ENCODE measurements at places on chromosomes 7 and 10.

GRCh38 chr7:142523821-142524460 is 225.3 kb upstream of the PRSS1 start:
- no peak for DNase-seq

DNA sequence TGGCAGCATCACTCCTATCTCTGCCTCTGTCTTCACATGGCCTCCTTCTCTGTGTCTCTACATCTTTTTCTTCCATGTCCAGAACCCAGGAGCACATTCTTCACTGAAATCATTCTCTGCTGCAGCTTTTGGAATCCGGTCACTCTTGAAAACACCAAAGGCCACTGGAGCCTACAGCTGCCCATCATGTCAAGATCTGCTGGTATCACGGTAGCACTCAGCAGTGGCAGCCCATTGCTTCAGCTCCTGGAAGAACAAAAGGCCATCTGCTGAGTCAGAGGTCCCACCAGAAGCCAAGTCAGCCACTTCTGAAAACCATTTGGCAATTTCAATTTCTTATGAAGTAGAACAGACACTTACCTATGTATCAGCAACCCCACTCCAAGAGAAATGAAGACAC is 6.1 kb upstream of the PCBD1 start:
- DNase-seq = no peak

GRCh38 chr7:34354899-34355298 is 303.1 kb upstream of the NPSR1 start:
- DNase-seq = no peak

GRCh38 chr10:306007-306674 is 170.9 kb downstream of the ZMYND11 start:
- no peak for DNase-seq

DNA sequence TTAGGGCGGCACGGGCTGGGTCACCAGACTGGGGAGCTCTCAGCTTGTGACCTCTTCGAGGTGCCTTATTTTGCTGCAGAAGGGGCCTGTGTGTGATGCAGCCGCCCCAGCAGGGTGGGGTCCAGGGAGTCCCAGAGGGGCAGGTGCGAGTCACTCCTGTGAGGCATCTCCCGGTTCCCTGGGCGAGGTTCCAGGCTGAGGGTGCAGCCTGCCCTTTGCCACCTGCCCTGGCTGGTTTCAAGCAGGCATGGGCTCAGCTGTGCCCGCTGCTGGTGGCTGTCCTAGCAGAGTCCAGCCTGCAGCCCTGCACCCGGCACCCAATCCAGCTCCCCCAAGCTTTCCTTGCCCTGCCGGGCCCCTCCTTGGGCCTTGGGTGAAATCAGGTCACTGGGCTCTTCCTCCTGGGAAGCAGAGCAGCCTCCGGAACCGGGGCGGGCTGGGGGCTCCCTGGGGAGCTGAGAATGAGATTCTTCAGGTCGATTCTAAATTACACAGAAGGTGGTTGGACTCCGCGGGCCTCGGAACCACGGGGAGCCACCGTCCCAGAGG is 64.8 kb downstream of the PWWP2B start:
- DNase-seq = no peak

DNA sequence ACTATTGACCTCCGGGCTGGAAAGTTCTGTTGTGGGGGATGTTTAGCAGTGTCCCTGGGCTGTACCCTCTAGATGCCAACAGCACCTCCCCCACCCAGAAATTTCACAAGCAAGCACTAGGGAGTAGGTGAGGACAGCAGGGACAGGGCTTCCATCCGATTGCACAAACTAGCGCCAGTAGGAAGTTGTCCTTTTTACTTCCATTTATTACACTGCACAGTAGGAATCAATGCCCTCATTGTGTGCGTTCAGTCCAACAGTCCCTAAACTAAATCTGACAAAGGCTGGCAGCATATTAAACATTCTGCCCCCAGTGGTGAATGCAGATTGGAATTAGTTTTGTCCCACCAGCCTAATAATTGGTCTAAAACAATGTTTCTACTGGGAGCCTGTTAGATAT is 6.4 kb upstream of the SOSTDC1 start:
- DNase-seq = no peak

DNA sequence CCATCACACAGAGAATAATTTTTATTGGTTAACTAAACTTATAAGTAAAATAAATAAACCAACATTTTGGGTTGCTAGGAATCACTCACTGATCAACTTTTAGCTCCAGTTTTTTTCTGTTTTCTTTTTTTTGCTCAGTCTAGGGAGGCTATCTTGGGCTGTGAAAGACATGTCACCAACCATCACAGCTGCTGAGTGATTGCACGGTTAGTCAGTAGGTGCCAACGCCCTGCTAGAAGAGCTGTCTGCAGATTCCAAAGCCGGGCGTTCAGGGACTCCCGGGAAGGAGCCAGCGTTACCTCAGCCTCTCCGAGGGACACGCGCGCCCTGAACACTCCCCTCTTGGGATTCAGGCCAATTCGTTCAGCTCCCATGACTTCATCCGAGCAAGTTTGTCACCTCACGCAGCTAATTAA is 604 bp upstream of the STAM start:
- DNase-seq = peak; percentile 81

GRCh38 chr7:5559576-5560240 is 136.1 kb upstream of the TNRC18 start:
- peak; percentile 8 for DNase-seq

DNA sequence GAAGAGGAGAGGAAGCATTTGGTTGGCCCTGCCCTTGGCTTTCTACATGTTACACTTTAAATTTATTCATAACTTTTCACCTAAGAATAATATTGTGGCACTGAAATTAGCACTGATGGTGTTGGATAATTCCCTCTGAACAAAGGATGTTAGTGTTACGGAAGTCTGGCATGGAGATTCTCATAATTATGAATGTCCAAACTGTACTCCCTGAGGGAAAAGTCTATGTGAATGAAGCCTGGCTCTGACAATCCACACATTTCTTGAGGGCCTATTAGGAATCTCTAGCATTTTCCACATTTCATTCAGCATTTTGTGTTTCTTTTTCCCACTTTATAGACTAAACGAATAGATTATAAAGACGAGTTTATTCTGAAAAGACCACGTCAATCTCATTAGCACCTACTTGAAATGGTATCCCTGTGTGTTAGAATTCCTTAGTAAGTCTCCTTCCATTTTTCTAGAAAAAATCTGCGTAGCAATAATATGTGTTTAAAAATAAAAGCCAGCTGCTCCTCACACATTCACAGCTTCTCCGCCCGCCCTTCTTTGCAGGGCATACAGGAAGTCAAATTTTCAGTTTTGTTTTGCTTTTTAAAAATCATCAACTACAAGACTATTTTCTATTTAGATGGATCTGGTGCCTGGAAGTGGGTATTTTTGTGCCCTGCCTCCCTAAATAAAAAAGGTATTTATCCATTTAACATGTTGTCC is 131.8 kb upstream of the PALS2 start:
- no peak for DNase-seq

DNA sequence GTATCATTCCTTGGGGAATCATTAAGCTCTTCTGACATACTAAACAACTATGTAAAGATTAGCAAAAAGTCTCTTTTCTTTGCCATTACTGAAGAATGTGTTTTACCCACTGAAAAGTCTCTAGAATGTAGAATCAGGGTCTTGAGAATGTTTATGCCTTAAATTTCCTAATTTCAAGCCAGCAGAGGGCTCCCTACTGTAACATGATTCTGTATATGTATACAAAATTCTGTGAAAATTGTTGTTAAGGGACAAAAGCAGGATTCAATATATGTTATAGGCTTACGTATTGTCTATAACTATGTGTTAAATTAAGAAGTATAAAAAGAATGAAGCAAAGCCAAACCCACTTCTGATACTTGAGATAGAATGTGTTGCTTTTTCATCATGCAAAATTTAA is 296.9 kb upstream of the DGKB start:
- DNase-seq = no peak

- no peak for DNase-seq
These were observed 224.6 kb downstream of the TNS3 start for GRCh38 chr7:47357361-47357760.

DNA sequence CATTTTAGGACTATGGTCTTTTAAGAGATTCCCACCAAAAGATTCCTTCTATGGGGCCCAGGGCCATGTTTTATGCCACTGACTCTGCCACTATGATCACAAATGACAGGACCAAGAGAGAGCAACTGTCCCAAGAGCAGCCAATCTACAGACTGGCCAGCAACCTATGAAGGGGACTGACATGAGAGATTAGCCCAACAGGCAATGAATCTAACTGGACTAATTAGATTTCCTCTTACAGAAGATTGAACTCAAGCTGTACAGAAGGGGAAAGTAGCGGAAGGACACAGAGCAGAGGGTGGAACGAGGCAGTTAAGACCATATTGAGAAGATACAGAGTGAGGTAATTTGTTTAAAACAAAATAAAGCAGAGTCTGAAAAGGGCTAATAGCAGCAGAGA is 25.8 kb downstream of the ZNF800 start:
- no peak for DNase-seq

GRCh38 chr7:76512941-76513816 is 2.8 kb downstream of the UPK3B start:
- peak; percentile 35 for DNase-seq

DNA sequence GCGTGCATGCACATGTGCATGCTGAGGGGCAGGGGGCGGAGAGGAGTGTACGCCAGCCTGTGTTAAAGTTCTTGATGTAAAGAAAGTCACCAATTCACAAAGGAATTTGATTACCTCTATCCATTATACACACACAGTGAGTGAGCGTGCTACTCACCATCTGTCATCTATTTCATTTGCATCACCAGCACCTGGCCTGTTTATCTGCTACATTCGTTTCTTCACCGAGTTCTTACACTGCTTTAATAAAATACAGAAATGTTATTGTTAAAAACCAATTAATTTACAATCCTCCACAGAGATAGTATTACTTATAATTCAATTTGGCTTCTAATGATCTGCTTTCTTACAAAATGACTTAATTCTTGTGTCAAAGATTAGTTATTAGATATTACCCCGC is 32.6 kb downstream of the NEUROD6 start:
- DNase-seq = no peak

DNA sequence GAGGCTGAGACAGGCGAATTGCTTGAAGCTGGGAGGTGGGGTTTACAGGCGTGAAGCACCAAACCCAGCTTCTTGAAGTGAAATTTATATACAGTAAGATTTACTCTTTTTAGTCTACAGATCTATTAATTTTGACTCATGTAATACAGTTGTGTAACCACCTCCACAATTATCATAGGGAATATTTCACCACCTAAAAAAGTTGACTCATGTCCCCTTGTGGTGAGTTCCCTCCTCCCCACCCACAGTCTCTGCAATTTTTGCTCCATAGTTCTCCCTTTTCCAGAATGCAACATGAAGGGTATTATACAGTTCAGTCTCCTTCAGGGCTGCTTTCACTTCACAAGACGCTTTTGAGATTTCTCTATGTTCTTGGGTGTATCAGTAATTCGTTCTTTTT is 156.8 kb downstream of the FAM107B start:
- DNase-seq = no peak

GRCh38 chr7:107860981-107861652 is 29.9 kb upstream of the DLD start:
- DNase-seq = no peak

GRCh38 chr10:129094233-129094632 is 372.8 kb upstream of the MGMT start:
- no peak for DNase-seq

DNA sequence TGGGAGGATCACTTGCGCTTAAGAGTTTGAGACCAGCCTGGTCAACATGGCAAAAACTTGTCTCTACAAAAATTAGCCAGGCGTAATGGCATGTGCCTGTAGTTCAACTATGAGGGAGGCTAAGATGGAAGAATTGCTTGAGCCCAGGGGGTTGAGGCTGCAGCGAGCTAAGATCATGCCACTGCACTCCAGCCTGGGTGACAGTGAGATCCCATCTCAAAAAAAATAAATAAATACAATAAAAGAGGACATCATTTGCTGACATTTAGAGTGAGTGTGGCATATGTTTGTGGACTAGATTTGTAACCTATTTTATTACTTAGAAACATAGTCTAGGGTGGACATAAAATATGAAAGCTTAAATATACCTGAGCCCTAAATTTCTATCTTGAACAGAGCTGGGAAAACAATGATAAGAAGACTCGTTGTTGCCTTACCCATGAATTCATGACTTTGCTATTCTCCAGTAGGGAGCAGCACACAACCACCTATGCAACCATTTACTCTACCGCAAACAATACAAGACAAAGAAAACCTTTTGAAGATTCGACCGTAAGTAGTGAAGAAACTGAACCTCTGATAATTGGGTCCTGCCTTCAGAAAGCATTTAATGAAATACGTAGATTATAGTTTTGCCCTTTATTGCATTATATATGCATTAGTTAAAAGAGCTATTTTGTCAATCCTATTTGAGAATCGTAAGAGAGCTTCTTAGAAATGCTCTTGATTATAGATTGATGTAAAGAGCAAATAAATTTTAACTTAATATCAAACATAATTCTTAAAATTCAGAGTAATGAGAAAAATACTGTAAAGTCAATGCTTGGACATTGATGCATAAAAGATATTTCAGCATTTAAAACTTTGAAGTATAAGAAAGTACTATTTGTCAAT is 83.5 kb downstream of the GNAT3 start:
- DNase-seq = peak; percentile 45

DNA sequence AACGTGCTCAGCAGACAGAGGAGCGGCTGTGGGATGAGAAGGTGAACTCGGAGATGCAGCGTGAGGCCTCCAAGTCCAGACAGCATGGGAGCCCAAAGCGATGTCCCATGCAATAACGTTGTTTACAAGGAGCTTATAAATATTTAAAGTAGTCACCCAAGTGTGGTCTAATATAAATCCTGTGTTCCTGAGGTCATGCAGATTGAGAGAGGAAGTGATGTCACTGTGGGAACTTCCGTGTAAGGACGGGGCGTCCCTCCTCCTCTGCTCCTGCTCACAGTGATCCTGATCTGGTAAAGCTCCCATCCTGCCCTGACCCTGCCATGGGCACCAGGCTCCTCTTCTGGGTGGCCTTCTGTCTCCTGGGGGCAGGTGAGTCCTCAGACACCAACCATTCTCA is 94.7 kb upstream of the PRSS58 start:
- no peak for DNase-seq

DNA sequence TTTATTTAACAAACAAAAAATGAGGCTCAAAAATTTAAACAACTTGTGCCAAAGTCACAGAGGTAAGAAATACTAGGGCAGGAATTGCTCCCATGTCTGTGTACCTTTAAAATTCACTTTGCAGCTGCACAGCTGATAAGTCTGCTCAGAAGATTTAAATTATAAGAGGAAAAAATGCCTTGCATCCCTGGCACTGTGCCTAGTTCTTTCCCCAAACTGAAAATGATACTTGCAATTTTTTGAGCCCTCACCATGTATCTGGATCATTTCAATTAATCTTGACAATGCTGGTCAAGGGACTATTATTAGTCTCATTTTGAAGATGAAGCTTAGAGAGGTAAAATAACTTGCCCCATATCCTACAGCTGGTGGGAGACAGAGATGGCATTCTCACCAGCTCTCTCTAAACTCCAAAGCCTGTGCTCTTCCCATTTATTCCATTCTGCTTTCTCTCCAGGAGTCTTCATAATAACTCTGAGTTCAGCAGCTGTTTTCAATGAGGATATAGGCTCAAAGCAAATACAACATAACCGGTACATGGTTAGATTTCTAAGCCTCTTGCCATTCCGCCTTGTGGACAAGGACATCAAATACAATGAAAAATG is 350.5 kb upstream of the LRRTM3 start:
- no peak for DNase-seq
